ENCODE measurements at places on chromosomes 2 and 18.

GRCh38 chr2:197599285-197599965 lies 76.0 kb downstream of the RFTN2 start:
- DNase-seq: no peak

GRCh38 chr2:70354264-70354949 lies 52.5 kb upstream of the FAM136A start:
- DNase-seq: no peak

DNA sequence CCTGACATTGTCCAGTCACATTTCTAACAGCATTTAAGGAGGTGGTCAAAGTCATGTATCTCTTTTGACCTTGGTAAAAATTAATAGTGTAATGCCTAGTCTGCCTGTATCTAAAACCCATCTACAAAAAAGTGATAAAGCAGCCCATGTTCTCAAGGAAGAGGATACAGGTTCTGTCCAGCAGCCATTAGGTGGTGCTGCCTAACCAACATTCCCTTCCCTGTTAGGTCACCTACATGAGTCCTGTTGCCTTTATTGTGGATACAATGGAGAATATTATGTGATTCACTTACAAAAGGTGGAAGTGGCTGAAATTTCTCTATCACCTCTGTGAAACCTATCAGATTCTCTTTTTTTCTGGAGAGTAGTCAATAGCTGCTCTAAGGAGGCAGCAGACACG lies 52.5 kb downstream of the AQP4 start:
- DNase-seq: no peak

GRCh38 chr18:49030138-49030537 lies 79.4 kb upstream of the SMAD7 start:
- no peak for DNase-seq

- DNase-seq: no peak
Measured at GRCh38 chr2:128172191-128172590, 81.2 kb downstream of the UGGT1 start.

GRCh38 chr2:213475433-213475832 lies 191.2 kb downstream of the SPAG16 start:
- no peak for DNase-seq

- DNase-seq: no peak
Measured at GRCh38 chr2:173205375-173205774, 129.7 kb downstream of the MAP3K20 start.

GRCh38 chr2:38505779-38506178 lies 96.9 kb downstream of the HNRNPLL start:
- no peak for DNase-seq

DNA sequence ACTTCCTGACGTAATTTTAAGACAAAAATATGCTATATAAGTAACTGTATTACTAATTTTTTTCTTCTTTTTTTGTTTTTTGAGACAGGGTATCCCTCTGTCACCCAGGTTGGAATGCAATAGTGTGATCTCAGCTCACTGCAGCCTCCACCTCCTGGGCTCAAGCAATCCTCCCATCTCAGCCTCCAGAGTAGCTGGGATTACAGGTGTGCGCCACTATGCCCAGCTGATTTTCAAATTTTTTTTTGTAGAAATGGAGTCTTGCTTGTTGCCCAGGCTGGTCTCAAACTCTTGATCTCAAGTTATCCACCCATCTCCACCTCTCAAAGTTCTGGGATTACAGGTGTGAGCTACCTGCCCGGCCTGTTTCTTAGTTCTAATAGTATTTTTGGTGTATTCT lies 29.7 kb downstream of the TCF23 start:
- no peak for DNase-seq

GRCh38 chr2:107633580-107634147 lies 193.0 kb upstream of the RGPD4 start:
- no peak for DNase-seq

GRCh38 chr2:228703152-228703551 lies 521.7 kb upstream of the SPHKAP start:
- no peak for DNase-seq

- DNase-seq: no peak
Measured at GRCh38 chr18:43627848-43628530, 350.7 kb upstream of the SYT4 start.

DNA sequence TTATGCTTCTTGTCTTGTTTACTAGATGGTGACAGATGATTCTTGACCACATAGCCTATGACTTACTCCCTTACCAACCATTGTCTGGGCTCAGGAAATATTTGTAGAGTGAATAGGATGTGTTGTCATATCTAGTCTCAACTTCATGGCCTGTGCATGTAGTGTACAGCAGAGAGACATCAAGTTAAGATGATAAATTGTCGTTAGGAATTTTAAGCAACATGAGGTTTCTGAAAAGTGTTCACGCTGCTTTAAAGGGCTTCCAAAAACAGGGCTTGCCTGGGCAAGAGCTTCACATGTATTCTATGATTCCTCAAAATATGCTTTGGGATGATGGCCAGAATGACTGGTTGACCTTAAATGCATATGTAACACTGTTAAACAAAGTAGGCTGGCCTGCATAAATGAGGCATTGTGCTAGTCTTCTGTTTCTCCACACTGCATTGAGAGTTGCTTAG lies 424.0 kb downstream of the RND3 start:
- DNase-seq: no peak

DNA sequence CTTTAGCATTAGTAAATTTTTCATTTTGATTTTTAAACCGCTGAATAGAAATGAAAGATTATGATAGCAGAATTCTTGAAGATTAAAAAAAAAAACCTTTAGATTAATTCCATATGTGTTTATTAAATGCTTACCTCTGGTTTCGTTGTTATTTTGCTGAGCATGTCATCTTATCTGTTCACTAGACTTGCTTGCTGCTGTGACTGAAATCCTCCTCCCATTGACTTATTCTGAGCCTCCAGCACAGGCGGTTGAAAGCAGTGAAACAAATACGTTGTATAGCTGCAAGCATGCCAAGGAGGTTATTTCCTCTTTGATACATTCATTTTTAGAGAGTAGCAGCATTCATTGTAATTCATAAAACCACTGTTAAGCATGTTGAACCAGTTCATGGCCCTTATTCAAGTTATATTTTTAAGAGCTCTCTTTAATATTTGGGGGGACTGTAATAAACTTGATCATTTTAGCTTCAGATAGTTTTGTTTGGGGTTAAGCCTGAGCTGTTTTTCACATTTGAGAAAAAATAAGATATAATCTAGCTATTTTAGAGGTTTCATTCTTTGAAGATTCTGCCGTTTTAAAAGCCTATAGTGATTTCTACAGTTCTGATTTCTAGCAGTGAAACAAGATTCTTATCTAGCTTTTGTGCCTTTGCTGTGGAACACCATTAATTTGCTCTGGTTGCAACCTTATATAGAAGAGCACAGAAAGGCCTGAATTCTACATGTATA lies at the start of gene HTR2B:
Gene HTR2B (minus strand): TSS at position 205 of the 731 bp plus-strand sequence. CDS start 1,278 bp downstream, outside the sequence.
- no peak for DNase-seq

Measured in stimulated activated CD4-positive, alpha-beta T cell treated with anti-CD3 and anti-CD28 coated beads, TNF-alpha, amount 100 ng/mL, for 1 hour (primary cell).